ENCODE measurements at places on chromosomes 1 and 21.

- no peak for DNase-seq
- H3K4me1 ChIP-seq = no peaks in the 10 kb centered on the region
- no peaks in the 10 kb centered on the region for H3K36me3 ChIP-seq
- no peaks in the 10 kb centered on the region for H3K27me3 ChIP-seq
Observed at GRCh38 chr1:156998840-156999500, 46.6 kb downstream of the ARHGEF11 start.

DNA sequence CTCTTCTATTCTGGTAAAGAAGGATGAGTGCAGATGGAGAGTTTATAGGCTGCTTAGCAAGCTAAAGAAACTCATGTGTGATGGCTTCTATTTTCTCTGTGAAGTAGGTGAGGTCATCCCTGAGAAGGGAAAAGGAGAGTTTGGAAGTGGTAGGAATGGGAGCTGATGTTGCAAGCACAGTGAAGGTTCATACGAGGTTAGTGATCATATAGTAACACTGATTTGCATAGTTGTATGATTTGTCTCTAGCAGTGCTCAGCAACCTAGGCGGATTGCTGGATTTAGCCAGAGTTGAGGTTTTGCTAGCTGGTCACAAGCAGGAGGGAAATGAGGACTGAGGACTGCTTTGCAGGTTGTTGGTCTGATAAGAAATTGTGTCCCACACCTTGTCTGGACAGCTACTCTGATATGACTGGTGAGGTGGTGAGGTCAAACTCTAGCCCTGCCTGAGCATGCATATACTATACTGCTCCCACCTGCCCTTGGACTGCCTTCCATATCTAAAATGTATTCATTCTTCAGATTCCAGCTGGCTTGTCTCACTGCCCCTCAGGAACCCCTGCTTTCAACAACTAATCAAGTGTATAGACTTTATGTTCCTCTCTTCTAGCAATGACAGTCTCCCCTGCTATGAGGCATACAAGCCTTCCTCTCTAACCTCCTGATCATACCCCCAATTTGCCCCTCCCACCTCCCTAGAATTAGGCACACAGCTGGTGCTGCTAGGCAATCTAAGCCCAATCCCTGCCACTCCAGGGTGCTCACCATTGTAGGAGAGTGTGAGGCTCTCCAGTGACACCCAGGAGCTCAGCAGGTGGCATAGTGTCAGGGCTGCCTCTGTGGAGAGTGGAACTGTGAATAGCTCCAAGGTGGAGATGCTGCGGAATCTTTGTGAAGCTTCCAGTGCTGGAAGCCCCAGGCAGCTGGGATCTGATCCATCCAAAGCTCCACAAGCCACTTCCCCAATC is 18.5 kb downstream of the LRRC41 start:
- no peak for DNase-seq
- H3K27me3 ChIP-seq = no peaks in the 10 kb centered on the region
- H3K36me3 ChIP-seq = peaks cover 4% of the 10 kb centered on the region
- H3K4me1 ChIP-seq = no peaks in the 10 kb centered on the region

GRCh38 chr1:59521456-59521855 is 224.6 kb downstream of the FGGY start:
- no peak overlapping the region for H3K27ac ChIP-seq
- no peaks in the 10 kb centered on the region for H3K36me3 ChIP-seq
- H3K27me3 ChIP-seq = no peaks in the 10 kb centered on the region
- DNase-seq = no peak
- no peaks in the 10 kb centered on the region for H3K4me1 ChIP-seq
- H3K4me3 ChIP-seq = no peak overlapping the region

- H3K4me3 ChIP-seq = no peak overlapping the region
- H3K27ac ChIP-seq = no peak overlapping the region
- no peak for DNase-seq
- peaks cover 21% of the 10 kb centered on the region for H3K4me1 ChIP-seq
Observed at GRCh38 chr1:158998037-158998780, 11.5 kb upstream of the IFI16 start.

GRCh38 chr1:45924736-45925135 is 121.3 kb downstream of the MAST2 start:
- H3K36me3 ChIP-seq = no peaks in the 10 kb centered on the region
- H3K27ac ChIP-seq = no peak overlapping the region
- no peak overlapping the region for H3K4me3 ChIP-seq
- H3K4me1 ChIP-seq = no peaks in the 10 kb centered on the region
- no peaks in the 10 kb centered on the region for H3K27me3 ChIP-seq

DNA sequence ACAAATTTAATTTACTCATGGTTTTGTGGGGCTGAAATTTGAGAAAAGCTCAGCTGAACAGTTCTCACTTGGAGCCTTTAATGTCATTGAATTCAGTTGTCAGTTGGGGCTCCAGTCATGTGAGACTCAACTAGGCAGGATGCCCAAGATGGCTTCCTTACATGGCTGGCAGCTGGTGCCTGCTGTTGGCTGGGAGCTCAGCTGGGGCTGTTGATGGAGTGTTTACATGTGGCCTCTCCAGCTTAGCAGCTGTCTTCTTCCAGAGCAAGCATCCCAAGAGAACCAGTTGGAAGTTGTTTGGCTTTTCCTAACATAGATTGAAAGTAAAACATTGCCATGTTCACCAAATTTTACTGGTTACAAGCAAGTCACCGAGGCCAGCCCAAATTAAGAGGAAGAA is 81.8 kb upstream of the KCNA3 start:
- no peak for DNase-seq
- no peaks in the 10 kb centered on the region for H3K27me3 ChIP-seq

DNA sequence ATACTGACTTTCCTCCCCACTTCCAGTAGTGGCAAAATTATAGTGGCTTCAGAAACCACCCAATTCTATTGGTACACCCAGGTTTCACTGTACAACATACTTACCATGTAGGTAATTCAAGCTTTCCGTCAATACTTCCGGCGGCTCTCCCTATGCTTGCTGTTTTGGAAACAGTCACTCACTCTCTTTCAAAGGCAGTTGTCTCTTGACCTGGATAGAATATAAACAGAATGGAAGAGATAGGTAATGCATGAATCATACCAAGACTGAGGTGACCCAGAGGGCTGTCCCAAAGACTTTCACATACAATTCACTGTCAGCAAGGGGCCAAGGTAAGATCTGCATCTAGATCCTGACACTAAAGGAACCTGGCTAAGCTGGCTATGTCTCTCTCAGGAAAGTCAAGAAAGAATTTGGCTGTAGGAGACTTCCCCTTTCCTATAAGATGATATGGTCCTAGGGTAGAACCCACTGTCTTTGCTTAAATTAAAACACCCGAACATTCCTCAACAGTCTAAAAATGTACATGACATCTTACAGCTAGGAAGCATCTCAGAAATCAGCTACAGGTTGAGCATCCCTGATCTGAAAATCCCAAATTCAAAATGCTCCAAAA is 59.6 kb downstream of the LUZP1 start:
- no peaks in the 10 kb centered on the region for H3K36me3 ChIP-seq
- peaks cover 5% of the 10 kb centered on the region for H3K4me1 ChIP-seq
- no peak overlapping the region for H3K27ac ChIP-seq
- H3K27me3 ChIP-seq = no peaks in the 10 kb centered on the region

DNA sequence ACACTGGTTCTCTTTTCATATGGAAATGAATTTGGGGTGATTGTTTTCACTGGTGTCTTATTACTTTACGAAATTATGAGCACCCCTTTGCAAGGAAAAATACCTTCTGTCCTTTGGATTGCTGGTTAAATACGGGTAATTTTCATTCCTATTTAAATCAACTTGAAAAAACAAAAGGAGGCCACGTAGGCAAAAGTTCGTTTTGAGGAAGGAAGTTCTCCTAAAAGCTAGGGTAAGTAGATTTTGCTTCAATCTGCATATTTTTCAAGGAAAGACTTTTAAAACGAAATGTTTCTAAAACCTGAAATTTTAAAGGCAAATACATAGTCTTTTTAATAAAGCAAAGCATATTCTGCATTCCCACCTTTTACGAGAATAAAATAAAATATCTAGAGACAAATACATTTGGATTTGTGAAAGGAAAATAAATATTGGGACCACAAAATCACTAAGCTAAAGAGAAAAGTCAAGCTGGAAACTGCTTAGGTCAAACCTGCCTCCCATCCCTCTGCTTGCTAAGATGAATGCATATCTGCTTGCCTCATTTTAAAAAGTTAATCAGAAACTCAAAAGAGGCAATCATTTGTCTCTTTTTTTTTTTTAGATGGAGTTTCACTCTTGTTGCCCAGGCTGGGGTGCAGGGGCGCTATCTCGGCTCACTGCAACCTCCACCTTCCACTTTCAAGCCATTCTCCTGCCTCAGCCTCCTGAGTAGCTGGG is 70.9 kb upstream of the ETS2 start:
- H3K27ac ChIP-seq = no peak overlapping the region
- no peak for DNase-seq
- no peaks in the 10 kb centered on the region for H3K36me3 ChIP-seq
- peaks cover 5% of the 10 kb centered on the region for H3K4me1 ChIP-seq
- peak overlapping the region; percentile 53 for H3K4me3 ChIP-seq

- no peak for DNase-seq
- H3K36me3 ChIP-seq = no peaks in the 10 kb centered on the region
- no peak overlapping the region for H3K4me3 ChIP-seq
- H3K27ac ChIP-seq = no peak overlapping the region
- no peaks in the 10 kb centered on the region for H3K4me1 ChIP-seq
Observed at GRCh38 chr1:183989078-183989577, 48.4 kb downstream of the COLGALT2 start.

- no peak for DNase-seq
- no peaks in the 10 kb centered on the region for H3K36me3 ChIP-seq
- no peak overlapping the region for H3K4me3 ChIP-seq
- no peak overlapping the region for H3K27ac ChIP-seq
- no peaks in the 10 kb centered on the region for H3K27me3 ChIP-seq
- no peaks in the 10 kb centered on the region for H3K4me1 ChIP-seq
Observed at GRCh38 chr1:172154551-172154950, 265.9 kb upstream of the C1orf105 start.

DNA sequence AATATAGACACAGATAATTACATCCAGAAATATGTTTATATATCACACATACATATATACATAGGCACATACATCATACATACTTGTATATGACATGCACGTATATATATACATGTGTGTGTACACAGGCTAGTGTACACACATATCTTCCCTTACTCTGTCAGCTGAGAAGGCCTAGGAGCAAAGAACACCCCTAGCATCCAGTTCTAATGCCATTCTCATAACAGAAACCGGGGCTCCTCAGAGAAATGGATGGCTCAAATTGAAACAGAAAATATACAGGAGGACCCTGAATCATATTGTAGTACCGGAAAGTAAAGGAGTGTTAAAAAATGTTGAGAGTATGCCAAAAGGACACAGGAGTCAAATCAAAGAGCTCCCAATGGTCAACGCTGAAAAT is 19.7 kb upstream of the HYI start:
- no peak overlapping the region for H3K4me3 ChIP-seq
- no peaks in the 10 kb centered on the region for H3K27me3 ChIP-seq
- H3K36me3 ChIP-seq = no peaks in the 10 kb centered on the region
- no peak for DNase-seq
- no peaks in the 10 kb centered on the region for H3K4me1 ChIP-seq

- H3K36me3 ChIP-seq = no peaks in the 10 kb centered on the region
- no peak for DNase-seq
- no peak overlapping the region for H3K27ac ChIP-seq
- no peaks in the 10 kb centered on the region for H3K4me1 ChIP-seq
Observed at GRCh38 chr21:43325968-43326715, 100.8 kb downstream of the SIK1 start.

GRCh38 chr1:15937146-15937545 is 38.8 kb downstream of the ZBTB17 start:
- no peak overlapping the region for H3K27ac ChIP-seq
- no peaks in the 10 kb centered on the region for H3K4me1 ChIP-seq
- no peak for DNase-seq
- no peaks in the 10 kb centered on the region for H3K27me3 ChIP-seq

DNA sequence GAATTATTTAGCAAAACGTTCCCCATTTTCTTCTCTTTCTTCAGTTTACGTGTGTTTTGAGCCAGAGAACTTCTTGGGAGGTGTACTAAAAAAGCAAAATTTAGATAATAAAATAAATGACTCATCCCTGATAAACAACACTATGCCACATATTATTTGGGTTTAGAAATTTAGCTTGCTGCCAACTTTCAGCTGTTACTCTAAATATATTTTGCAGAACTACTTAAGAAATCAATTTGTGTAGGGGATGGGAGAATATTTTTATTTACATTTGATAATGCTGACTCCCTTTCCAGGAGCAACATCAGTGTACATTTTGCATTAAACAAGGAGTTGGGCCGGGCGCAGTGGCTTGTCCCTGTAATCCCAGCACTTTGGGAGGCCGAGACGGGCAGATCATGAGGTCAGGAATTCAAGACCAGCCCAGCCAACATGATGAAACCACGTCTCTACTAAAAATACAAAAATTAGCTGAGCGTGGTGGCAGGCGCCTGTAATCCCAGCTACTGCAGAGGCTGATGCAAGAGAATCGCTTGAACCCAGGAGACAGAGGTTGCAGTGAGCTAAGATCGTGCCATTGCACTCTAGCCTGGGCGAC is 151.4 kb upstream of the ZRANB2 start:
- no peak overlapping the region for H3K4me3 ChIP-seq
- H3K27me3 ChIP-seq = no peaks in the 10 kb centered on the region
- H3K4me1 ChIP-seq = no peaks in the 10 kb centered on the region
- H3K36me3 ChIP-seq = no peaks in the 10 kb centered on the region
- no peak for DNase-seq

- H3K4me3 ChIP-seq = no peak overlapping the region
- H3K27ac ChIP-seq = no peak overlapping the region
- H3K27me3 ChIP-seq = no peaks in the 10 kb centered on the region
- no peaks in the 10 kb centered on the region for H3K36me3 ChIP-seq
- no peaks in the 10 kb centered on the region for H3K4me1 ChIP-seq
Observed at GRCh38 chr1:176954242-176954641, 210.3 kb downstream of the ASTN1 start.

DNA sequence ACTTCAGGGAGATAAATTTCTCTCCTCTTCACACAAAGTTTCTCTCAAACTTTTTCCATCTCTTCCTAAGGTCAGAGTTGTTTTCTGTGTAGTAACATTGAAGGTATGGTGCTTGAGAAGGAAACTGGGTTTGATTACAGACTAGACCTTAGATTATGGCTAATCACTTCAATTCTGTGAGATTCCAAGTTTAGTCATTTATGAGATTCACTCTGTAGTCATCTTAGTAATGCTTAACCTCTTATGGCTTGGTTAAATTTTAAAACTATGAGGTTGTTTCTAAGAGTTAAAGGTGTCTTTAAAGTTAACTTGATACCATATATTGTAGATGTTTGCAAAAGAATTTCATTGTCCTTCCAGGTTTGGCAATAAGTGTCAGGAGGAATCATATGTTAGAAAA is 1092.2 kb downstream of the KCNT2 start:
- DNase-seq = no peak
- no peaks in the 10 kb centered on the region for H3K4me1 ChIP-seq
- no peaks in the 10 kb centered on the region for H3K36me3 ChIP-seq
- no peak overlapping the region for H3K27ac ChIP-seq
- H3K27me3 ChIP-seq = no peaks in the 10 kb centered on the region

- H3K4me1 ChIP-seq = no peaks in the 10 kb centered on the region
- no peak overlapping the region for H3K27ac ChIP-seq
- no peaks in the 10 kb centered on the region for H3K27me3 ChIP-seq
- no peak for DNase-seq
- no peaks in the 10 kb centered on the region for H3K36me3 ChIP-seq
- no peak overlapping the region for H3K4me3 ChIP-seq
Observed at GRCh38 chr21:39452207-39452969, 618 bp downstream of the SH3BGR start.

All from naive thymus-derived CD4-positive, alpha-beta T cell (primary cell).